ENCODE measurements at places on chromosomes 1 and 21.
A peak's percentile ranks its signal among the peaks of the same experiment; 100 is the strongest.

DNA sequence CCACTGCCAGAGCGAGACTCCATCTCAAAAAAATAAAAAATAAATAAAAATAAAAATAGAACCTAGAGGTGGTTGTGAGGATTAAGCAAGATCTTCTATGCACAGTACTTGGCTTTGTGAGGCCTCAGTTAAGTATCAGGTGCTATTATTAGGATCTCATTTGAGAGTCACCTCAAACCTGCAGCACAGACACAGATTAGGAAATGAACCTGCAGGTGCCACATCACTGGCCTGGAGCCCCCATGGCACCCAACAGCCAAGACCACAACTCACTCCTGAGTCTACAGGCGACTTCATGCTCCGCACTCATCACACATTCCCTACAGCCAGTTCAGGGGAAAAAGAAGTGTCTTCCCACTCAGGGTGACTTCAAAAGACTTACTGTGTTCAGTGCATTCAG, 176.8 kb downstream of the SLC45A1 start:
- no peak for DNase-seq

GRCh38 chr1:194289569-194290266, 1103.3 kb upstream of the B3GALT2 start:
- DNase-seq: no peak

DNA sequence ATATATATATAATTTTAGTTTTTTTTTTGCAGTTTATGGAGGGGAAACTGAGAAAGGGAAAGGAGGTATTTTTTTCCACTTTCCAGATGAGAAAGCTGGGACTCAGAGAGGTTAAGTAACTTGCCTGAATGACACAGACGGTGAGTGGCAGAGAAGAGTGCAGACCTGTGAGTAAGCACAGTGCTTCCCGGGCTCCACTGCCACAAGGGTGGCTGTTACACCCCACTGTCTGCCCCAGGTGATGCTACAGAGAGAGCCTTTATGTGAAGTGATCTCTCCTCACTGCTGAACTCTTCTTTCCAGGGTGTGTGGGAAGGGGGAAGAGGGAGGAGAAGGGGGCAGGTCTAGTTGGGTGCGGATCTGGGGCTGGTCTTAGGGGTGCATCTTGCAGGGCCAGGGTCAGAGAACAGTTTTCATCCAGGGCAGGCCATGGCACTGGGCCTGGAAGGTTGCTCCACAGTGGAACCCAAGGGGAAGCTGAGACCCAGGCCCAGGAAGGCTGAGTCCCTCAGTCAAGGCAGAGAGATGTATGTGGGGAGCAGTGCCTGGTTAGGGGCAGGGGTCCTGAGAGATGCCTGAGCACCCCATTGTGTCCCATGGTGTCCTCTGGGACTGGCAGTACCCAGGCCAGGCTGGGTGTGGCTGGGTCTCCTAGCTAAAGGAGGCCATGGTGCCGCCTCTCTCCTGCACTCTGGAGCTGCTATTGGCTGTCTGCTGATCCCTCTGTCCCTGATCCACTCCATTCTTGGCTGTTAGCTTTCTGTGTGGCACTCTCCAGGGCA, 357.5 kb downstream of the PTPRU start:
- DNase-seq: no peak

DNA sequence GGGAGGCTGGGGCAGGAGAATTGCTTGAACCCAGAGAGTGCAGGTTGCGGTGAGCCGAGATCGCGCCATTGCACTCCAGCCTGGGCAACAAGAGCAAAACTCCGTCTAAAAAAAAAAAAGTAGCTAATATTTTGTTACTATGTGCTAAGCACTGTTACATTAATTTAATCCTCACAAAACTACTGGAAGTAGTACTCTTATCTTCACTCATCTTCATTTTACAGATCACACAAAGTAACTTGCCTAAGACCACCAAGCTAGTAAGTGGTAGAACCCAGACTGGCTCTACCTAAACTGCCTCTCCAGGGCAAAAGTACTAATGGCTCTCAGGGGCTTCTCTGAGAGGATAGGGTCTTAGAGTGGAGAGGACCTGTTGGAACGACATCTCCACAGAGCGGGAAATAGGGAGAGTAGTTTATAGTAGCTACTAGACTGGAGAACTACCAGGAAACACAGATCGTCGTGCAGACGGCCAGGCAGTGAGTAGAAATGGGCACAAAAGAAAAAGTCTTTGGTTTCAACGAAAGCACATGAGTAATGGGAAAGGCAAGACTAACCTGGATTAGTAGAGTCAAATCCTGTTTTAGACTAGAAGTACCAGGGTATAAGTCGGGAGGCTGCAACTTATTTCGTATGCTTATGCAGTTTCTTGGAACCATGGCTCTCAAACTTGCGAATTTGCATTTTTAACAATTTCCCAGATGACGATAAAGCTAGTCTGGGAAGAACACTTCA, 1.4 kb downstream of the CLCC1 start:
- DNase-seq: no peak

GRCh38 chr1:197763769-197764168, 11.5 kb downstream of the DENND1B start:
- DNase-seq: no peak

DNA sequence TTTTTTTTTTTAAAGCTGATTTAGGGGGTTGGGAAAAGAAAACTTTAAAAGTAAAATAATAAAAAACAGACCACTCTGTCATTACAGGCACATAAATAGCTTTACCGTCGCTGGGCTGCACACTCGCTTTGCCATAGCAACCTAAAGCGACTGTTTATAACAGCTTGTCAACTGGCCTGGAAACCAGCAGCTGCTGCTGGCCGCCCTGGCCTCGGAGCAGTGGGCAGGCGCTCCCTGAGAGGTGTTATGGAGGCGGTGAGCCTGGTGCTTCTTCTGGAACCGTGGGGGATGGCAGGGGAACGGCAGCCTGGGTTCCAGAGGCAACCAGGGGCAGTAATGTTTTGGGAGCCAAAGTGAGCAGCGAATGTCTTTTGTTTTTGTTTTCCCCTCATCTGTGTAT, 45.7 kb downstream of the ATP2B4 start:
- no peak for DNase-seq

DNA sequence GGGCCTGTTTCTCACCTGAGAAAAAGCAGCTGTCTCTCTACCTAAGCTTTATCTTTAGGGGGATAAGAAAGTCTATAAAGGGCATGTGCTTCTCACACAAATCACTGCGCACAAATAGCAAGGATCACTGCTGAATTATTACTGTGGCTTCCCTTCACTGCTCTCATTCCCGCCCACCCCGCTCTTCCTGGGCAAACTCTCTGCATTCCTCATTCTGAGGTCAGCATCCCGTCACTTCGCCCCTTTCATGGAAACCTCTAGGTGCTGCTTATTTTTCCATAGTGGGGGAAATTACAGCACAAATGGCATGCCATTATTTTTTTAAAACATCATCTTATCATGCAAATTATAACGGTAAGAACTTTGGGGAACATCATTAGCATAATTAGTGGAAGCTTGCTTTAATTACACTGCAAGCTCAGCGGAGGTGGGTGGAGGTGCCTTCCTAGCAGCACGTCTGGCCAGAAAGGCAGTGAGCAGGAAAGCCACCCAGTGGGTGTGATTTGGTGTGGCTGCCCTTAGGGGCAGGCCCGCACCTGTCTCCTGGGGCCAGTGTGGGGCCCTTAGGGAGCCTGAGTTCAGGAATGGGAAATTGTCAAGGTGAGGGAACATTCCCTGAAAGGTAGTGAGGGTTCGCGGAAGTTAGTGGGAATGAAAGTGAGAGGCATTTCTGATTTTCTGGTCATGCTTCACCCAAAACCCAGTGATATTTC, 105.9 kb downstream of the LAMC2 start:
- no peak for DNase-seq

GRCh38 chr1:43951021-43951985, 4.6 kb downstream of the IPO13 start:
- DNase-seq: no peak

- DNase-seq: no peak
Measured at GRCh38 chr1:230879778-230880177, 11.5 kb upstream of the C1orf198 start.

- no peak for DNase-seq
Measured at GRCh38 chr1:11535761-11536572, 57.0 kb downstream of the DISP3 start.

GRCh38 chr1:93964777-93965200, 55.6 kb upstream of the GCLM start:
- DNase-seq: no peak

DNA sequence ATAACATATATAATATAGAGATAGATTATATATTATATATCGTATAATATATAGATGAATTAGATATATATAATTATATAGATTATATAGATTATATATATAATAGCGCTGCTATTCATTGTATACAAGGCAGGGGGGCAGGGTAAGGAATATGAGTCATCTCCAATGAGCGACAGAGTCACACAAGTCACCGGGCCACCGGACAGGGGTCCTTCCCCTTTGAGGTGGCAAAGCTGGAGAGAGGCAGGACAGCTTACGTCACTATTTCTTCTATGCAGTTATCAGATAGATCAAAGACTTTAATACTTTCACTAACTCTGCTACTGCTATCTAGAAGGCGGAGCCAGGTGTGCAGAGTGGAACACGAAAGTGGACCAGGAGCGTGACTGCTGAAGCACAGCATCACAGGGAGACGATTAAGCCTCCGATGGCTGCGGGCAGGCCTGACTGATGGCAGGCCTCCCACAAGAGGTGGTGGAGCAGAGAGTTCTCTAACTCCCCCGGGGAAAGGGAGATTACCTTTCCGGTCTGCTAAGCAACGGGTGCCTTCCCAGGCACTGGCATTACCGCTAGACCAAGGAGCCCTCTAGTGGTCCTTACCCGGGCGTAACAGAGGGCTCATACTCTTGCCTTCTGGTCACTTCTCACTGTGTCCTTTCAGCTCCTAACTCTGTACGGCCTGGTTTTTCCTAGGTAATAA, 2154.7 kb downstream of the MRPL39 start:
- no peak for DNase-seq

GRCh38 chr21:45574081-45574501, 31.9 kb upstream of the SLC19A1 start:
- no peak for DNase-seq

- no peak for DNase-seq
Measured at GRCh38 chr1:59685666-59686065, 129.1 kb upstream of the HOOK1 start.

GRCh38 chr21:32411350-32412161, 950 bp upstream of the EVA1C start:
- peak; percentile 81 for DNase-seq

DNA sequence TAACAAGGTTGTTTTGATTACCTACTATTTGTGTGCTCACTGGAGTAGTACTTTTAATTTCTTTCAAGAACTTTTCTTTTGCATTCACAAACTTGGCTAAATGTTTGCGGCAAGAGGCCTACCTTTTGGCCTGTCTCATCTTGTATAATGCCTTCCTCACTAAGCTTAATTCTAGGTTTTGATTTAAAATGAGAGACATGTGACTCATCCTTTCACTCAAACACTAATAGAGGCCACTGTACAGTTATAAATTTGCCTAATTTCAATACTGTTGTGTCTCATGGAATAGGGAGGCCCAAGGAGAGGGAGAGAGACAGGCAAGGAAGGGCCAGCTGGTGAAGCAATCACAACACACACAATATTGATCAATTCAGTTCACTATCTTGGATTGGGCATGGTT, 66.1 kb downstream of the ZNF644 start:
- no peak for DNase-seq

- DNase-seq: no peak
Measured at GRCh38 chr1:77175230-77175844, 43.9 kb downstream of the PIGK start.

DNA sequence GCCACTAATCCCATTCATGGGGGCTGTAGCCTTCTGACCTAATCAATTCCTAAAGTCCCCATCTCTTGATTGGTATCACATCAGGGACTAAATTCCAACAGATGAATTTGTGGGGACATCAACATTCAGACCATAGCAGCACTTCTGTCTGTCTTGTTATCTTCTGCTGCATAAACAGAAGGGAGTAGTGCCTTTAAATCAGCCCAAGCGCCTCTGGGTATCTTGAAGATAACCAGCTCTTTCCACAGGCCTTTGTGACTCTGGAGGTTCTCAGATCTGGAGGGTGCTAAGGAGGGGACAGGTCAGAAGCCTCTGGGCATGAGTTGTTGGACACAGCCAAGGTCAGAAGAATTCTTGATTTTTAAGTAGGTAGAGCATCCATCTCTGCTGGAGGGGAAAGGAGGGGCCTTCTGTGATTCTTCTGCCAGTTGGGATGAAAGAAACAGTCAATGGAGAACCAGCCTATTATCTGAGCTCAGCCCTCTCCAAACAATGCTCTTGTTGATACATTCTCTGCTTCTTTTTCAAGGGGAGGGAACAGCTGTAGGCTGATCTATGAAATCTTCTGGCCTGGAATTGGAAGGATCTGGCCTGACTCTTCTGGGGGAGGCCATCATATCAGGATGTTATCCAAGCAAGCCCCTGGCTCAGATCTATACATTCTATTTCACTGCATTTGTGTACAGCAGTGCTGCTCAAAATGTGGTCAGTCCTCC, 31.3 kb upstream of the LRIG2 start:
- DNase-seq: no peak

DNA sequence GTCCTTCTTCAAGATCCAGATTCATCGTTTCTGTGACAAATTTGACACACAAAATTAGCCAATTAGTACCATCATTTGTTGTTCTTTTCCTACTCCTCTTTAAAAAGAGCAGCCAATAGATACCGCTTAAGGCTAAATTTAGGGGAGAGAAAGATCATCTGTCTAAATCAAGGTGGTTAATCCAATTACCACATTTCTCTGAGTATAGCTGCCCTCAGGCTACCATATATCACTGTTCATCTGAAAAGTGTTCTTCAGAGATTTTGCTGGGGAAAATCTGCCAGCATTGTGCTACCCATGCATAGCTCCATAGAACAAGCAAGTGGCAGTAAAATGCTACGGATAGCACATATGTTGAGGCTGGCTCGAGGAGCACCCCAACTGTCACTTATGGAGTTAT, 110.3 kb upstream of the ESRRG start:
- no peak for DNase-seq

GRCh38 chr1:161484613-161485012, 20.6 kb upstream of the FCGR2A start:
- no peak for DNase-seq

DNA sequence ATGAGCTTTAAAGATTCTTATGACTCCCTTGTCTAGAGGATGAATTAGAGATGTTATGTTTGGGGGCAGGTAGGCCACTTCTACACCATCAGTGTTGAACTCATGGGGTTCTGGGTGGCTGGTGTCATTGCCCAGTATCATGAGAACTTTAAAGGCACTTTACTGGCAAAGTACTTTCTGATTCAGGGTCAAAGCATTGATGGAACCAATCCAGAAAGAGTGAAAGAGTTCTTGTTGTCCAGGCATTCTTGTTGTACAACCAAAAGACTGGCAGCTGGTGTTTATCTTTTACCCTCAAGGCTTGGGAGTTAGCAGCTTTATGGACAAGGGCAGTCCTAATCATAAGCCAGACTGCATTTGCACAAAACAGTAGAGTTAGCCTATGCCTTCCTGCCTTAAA, 673.0 kb downstream of the USP25 start:
- DNase-seq: no peak

GRCh38 chr1:151859891-151860293, 6.4 kb upstream of the THEM5 start:
- no peak for DNase-seq

GRCh38 chr1:240577095-240577494, 34.9 kb downstream of the GREM2 start:
- DNase-seq: no peak

Measured in posterior cingulate gyrus (tissue), 11 donors.